ENCODE measurements at places on chromosomes 4 and X. TPM values are rescaled to one million over a fixed set of nuclear protein-coding genes. Genes with fewer than 3 reads are reported as not detected.
A peak's percentile ranks its signal among the peaks of the same experiment; 100 is the strongest.

DNA sequence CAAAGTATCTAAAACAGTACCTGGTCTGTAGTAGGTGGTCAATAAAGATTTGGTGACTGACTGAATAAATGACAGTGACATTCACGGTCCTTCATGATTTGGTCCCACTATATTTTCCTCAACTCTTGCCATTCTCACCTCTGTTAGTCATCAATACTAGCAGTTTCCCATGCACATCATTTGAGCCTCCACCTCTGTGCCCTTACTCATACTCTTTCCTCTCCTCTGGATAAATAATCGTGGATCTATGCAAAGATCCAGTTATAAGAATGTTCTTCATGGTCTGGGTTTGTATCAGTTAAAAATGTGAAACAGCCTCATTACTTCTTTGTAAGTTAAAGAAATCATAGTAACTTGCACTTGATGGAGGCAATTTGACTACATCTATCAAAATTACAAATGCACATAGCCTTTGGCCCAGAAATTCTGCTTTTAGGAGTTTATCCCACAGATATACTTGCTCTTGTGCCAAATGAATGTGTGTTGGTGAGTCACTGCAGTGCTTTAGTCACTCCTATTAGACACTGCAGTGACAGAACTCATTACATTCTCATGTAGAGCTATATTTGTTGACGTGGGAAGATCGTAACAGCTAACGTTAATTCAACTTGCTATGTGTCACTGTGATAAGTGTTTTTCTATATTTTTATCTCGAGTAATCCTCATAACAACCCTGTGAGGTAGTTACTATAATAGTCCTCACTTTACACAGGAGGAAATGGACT, 121.9 kb upstream of the SMIM10 start:
- DNase-seq, result no peak

DNA sequence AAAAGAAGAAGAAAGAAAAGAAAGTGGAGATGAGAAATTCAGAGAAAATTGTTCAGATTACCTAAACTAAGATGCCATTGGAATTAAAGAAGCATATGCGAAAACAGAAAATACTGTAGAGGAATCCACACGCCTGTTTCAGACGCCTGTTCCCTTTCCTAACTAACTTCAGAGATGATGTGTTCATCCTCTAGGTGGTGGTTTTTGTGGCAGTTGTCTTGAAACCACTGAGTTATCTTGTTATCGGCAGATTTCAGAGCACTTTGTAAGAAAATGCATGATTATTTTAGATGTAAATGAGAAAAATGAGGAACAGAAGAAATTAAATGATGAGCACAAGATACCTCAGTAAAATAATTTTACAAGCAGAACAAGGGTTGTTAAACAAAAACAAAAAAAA, 48.3 kb downstream of the FUNDC1 start:
- no peak for DNase-seq

DNA sequence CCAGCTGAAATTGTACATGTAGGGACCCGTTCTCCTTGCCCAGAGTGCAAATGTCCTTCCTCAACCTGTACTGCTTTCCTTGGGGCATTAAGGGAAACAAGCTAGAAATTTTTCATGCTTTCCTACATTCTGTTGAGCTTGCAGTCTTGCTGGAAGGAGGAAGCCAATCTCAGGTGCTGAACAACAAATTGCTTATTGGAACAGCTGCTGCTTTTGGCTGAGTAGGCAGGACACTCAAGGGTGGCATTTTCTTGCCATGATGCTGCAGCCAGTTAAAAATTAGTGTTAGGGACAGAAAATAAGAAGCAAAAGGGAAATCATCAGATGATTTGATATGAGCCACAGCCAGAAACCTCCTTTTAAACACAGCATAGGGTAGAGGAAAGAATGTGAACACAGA, 223.7 kb downstream of the QDPR start:
- DNase-seq, result no peak

The PNMA3 gene
- polyA plus RNA-seq, result 14.4 TPM

The SH2D1A gene
- 0.19 TPM for polyA plus RNA-seq

DNA sequence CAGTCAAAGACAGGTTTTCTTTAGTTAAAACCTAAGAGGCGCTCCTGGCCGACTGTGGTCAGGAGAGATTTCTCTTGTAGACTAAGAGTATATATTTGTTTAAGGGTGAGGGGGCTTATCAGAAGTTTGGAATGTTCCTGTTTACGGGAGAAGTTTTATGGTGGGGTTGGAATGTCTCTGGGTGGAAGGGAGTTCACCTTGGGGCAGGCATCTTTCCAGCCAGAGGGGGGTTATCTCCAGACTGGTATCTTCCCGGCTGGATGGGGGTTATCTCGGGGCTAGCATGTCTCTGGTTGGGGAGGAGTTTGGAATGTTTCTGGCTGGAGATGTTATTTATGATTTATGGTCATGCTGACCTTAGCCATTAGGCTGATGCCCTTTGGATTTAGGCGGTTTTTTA, 116.0 kb downstream of the COX7B2 start:
- DNase-seq, result no peak

DNA sequence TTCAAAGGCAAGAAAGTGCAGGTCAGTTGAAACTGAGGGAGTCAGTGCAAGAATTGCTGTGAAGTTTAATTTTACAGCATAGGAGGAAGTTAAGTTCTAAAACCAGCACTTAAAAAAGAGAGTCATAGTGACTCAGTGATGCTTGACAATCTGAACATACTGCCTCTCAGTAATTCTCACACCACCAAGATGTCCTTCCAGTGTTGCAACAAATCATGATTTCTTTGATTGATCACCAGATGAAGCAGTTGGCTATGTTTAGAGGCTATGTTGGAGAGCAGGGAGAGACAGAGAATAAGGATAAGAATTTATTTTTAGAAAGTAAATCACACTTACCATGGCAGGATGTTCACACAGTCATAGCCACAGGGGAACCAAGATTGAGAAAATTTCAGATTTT, 13.2 kb downstream of the TRIM2 start:
- DNase-seq, result no peak

GRCh38 chr4:138299881-138300280, 57.7 kb upstream of the SLC7A11 start:
- no peak for DNase-seq

DNA sequence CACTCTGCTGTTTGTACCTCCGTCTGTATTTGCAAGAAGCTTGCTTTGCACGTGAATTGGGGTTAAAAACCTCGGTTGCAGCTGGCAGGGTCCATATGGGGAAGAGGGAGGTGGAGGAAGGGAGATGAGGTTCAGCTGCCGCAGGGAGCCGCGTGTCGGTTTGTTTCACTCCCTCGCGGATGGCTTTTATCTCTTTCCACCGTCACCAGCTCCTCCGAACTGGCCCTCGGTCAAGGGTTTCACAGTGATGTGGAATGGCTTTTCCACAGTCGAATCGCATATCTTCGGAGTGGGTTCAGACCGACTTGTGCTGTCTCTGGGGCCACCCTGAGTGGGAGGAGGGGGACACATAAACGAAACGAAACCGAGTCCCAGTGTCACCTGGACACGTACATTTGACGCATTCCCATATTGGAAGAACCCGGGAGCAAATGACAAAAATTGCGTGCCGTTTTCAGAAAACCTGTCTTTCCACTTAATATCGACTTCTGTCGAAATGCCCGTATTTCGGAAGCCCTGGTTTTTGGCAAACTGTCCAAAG, 929 bp downstream of the ZBTB33 start:
- no peak for DNase-seq

DNA sequence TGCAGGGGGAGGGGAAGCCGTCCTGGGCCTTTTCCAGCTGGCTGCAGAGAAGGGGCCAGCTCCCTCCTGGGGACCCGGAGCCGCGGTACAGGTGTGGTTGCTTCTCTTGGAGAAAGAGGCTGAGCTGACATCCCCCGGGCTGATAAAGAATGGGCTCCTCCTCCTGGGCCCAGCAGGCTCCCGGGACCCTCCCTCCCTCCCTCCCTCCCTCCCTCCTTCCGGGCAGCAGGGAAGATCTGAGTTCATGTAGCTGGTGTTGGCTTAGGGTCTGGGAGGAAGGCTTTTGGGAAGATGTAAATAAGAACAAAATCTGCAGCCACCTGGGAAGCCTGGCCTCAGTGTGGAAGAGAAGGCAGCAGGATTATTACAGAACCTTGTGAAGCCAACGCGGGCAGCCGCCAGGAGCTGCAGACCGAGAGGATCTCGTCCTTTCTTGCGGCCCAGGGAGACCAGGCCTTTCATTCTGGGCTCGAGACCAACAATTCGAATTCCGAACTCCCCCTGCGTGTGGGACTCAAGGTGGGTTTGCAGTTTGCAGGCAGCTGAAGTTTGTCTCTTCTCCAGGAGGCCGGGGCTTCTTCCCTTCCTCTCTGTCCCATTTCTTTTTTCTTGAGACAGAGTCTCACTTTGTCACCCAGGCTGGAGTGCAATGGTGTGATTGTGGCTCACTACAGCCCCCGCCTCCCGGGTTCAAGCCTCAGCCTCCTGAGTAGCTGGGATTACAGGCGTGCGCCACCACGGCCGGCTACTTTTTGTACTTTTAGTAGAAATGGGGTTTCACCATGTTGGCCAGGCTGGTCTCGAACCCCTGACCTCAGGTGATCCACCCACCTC, at the start of gene PLCXD1:
PLCXD1 (plus strand) TSS at position 216 of the 834 bp plus-strand sequence. CDS start 2,807 bp downstream, outside the sequence.
- DNase-seq, result peak; percentile 66

DNA sequence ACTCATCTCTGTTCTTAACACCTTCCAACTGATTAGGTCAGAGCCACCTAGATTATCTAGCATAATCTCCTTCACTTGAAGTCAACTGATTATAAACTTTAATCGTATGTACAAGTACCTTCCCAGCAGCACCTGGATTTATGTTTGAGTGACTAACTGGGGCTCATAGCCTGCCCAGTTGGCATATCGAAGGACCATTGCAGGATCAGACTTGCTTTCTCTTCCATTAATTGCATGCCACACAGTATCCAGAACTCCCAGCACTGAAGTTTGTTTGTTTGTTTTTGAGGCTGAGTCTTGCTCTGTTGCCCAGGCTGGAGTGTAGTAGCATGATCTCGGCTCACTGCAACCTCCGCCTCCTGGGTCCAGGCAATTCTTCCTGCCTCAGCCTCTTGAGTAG, 27.9 kb downstream of the GRK4 start:
- DNase-seq, result no peak

GRCh38 chrX:135639066-135639780, 74.2 kb upstream of the CT45A1 start:
- DNase-seq, result no peak

GRCh38 chr4:20062054-20062453, 189.7 kb upstream of the SLIT2 start:
- no peak for DNase-seq

- DNase-seq, result no peak
Observed at GRCh38 chr4:172601195-172601594, 567.4 kb upstream of the GALNT7 start.

DNA sequence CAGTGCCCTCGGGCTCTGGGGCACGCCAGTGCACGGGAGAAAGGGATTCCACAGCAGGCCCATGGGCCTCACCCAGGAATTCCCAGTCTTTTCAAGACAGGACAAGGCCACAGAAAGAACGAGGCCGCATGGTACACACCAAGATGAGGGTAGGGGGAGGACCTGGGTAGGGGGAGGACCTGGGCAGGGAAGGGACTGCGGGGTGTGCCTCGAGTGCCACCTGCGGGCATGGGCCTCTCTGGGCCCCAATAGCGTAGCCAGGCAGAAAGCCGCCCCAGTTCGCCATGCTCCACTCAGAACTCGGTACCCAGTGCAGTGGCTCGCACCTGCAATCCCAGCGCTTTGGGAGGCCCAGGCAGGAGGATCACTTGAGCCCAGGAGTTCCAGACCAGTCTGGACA, 14.0 kb upstream of the DUSP9 start:
- no peak for DNase-seq

DNA sequence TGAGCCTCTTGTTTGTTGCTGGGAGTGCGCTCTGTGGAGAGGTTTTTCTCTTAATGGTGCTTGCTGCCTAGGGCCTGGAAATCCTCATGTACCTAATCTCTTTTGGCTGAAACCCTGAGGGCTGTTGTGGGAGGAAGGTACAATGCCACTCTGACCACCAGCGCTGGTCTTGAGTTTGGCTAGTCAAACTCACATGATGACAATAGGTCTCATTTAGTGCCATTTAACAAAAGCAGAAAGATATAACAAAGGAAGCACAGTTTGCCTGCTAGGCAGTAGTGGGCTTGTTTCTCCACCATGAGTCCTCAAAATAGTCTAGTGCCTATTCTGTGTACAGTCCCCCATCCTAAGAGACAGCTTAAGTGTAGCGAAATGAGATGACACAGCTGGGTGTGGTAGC, 111.3 kb downstream of the TSPAN7 start:
- DNase-seq, result no peak

DNA sequence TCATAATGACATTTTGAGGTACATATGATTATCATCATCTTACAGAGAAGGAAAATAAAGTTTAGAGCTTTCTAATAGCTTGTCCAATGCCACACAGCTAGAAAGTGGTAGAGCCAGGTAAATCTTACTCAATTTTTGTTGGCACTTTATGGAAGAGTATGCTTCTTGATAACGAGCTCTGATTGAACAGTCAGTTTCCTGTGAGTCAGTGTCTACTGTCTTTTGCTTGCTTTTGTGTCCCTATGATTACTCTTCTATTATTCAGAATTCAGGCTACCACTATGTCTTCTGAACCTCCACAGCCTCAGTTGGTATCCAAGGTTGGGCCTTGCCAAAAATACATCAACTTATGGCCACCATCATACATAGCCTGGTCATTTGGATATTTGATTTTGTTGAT, 2.6 kb downstream of the FAAH2 start:
- DNase-seq, result no peak

The WDR19 gene
- 86.0 TPM for polyA plus RNA-seq

- DNase-seq, result no peak
Observed at GRCh38 chrX:65751519-65751918, 84.1 kb downstream of the MSN start.

The TMEM175 gene
- 25.6 TPM for polyA plus RNA-seq

GRCh38 chrX:116267511-116268040, 97.0 kb downstream of the AGTR2 start:
- no peak for DNase-seq

DNA sequence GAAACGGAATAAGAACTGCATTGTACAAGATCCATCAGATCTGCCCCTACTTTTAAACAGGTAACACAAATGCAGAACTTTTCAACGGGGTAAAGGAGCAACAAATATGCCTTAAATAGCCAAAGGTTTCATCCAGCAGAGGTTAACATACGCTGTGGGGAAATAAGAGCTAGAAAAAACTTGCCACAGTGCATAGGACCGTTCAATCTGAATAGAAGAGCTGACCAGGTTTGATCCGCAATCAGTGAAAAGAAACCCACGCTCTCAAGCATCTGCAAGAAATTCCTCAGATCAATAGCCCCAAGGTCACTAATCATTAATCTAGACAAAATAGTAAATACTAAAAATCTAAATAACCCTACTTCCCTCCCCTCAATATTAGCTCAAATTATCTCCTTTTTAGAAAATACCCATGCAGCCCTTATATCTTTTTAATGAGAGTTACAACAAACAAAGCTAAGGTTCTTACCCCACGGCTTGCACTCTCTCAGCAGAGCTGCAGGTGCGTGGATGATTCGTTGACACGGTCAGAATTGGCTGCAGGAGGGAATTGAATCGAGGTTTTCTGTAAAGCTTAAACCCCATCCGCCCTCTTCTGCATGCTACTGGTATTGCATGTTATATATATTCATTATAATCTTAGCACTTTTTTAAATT, at the start of gene TLR10:
TLR10 (minus strand) TSS at position 539 of the 657 bp plus-strand sequence. CDS start 7,400 bp downstream, outside the sequence.
- DNase-seq, result no peak

DNA sequence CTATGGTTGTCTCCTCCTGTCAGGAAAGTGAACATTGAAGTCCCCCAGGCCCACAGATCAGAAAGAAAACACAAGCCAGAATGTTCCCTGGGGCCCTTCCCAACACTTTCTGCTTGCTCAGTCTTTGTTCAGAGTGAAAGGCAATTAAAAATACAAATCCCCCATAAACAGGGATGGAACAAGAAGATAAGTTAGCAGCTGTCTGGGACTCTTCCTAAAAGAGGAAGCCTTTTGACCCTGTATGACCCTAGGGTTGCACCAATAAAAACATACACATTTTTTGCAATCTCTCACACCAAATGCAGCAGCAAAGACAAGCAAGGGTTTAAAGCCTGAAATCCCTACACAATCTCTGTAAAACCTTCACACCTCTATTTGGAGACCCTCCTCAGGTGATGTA, 22.6 kb downstream of the IRF2 start:
- DNase-seq, result no peak

All from left renal pelvis (tissue), 4 donors.